ENCODE measurements at places on chromosomes 4 and X.

GRCh38 chr4:51880016-51880915, 37.3 kb downstream of the DCUN1D4 start:
- no peak for DNase-seq

- DNase-seq = no peak
Observed at GRCh38 chrX:97030463-97030862, 146.8 kb downstream of the RPA4 start.

GRCh38 chrX:23864742-23865326, 42.9 kb downstream of the APOO start:
- no peak for DNase-seq

DNA sequence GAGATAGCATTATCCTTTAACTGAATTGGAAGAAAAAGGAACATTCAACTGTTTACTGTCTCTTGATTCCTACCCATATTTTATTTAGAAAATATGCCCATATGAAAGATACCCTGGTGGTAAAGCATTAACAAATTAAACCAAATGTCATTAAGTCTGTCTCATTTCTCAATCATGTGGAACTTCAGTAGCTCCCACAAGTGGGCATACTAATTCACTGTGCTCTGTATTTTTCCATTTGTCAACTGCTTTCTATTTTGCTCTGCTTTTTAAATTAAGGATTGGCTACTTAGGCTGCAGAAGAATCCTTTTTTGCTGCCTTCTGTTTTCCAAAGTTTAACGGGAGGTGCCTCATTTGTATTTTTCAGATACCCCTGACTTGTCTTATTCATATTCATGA, 77.2 kb downstream of the DDIT4L start:
- no peak for DNase-seq

DNA sequence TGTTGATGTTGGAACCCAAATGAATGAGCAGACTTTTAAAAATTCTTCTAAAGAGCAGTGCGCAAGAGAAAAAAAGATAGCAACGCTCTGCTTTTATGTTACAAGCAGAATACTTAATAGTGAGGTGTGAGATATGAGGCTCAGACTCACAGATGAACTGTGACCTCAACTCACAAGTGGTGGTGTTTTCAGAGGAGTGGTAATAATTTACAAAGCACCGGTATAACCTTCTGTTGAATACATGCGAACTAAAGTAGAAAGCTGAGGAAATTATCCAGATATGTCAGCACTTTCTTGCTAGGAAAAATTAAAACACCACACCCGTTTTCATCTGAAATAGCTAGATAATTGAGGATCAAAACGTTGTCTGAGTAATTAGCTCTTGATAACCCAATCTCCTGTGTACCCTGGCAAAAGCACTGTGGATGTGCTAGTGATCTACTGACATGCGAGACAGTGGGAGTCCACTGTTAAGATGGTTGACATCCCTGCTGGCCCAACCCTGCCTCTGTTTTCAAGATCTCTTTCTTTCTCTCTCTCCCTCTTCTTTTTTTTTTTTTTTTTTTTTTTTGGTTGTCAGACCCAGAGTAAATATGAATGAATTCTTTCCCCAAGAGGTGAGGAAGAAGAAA, 6.9 kb upstream of the TLL1 start:
- no peak for DNase-seq

GRCh38 chr4:156832886-156833285, 138.7 kb downstream of the PDGFC start:
- DNase-seq = no peak

DNA sequence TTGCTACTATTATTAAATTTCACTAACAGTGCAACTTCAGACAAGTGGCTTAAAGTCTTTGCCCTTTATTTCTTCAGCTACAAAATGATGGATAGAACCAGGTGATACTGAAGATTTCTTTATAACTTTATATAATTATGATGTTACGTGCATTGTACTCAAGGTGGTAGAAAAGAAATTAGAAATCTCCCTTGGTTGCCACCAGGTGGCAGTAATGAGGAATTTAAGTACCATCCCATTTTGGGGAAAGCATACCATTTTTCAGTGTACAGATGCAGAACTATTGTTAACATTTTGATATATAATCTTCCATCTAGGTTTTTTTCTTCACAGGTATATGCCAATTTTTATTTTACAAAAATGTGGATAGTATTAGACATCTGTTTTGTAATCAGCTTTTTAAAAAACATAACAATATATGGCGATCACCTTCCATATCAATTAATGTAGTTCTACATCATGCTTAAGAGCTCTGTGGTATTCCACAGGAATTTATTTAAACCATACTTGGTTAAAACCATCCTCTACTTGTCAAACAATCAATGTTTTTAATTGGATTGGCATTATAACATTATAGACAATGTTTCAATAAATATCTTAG, 37.7 kb upstream of the RAB33B start:
- DNase-seq = peak; percentile 76

DNA sequence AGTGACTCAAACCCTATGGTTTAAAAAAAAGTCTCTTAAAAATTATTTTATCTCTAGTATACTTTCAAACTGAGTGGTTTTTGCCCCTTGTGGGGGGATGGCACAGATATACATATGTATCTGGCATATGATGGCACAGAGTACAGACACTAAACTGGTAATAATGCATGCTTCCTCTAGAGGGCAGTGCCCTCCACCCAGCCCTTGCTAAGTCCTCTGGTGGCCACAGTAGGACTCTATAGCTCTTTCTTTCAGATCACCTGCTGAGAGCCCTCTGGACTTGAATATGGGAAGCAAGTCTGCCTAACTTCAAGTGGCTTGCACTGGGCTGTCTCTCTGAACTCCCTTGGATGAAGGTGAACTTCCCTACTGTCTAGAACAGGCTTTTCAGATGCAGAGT, 66.3 kb downstream of the TSPAN7 start:
- peak; percentile 69 for DNase-seq

DNA sequence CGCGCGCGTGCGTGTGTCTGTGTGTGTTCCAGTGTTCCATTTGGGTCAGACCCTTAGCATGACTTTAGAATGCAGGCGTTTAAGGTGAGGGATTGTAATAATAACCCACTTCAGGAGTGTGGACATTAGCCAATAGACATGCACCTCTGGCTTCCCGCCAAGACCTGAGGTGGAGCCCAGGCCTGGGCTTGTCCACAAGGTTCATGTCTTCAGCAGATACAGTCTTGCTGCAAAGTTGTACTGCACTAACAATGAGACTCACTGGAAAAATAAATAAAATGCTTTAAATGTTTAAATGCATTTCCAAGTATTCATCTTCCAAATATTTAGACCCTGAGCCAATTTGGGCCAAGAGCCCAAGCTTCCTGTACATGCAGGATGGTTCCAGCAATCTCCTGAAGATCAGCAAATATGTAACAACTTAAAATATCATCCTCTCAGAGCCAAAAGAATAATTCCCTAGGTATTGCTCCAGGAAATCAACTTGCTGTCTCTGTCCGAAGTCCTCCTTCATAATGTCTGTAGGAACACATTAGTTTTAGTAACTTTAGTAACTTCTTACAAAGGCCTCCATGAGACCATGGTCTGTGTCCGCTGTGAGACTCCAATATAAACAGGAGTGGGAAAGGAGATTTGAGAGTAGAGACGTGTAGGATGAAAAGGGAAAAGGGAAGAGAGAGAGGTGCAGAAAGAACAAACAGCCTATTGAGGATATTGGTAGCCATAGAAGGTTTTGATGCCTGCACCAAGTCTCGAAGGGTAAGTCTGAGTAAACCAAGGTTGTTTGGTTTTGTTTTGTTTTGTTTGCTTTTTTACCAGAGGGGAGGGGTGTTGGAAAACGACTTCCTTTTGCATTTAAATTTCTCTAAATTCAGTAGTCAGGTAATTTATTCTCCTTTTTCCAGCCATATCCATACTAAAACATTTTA, 98.5 kb upstream of the KLF3 start:
- DNase-seq = no peak

DNA sequence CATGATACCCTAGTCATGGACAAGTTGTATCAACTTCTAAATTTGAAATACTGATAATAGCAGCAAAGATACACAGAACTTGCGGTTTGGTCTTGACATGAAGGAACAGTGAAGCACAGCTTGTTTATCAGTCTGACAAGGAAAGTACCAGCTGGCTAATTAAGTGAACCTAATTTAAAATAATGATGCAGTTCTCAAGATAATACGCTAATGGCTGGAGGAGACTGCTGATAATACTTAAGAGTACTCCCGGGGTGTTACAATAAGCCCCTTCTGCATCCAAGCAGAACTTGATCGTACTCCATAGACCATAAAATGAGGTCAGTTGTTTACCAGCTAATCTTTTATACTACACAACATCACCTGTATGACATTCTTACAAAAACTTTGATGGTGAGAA, 697.5 kb downstream of the FSTL5 start:
- DNase-seq = no peak

GRCh38 chrX:114272096-114272686, 311.7 kb upstream of the HTR2C start:
- peak; percentile 39 for DNase-seq

DNA sequence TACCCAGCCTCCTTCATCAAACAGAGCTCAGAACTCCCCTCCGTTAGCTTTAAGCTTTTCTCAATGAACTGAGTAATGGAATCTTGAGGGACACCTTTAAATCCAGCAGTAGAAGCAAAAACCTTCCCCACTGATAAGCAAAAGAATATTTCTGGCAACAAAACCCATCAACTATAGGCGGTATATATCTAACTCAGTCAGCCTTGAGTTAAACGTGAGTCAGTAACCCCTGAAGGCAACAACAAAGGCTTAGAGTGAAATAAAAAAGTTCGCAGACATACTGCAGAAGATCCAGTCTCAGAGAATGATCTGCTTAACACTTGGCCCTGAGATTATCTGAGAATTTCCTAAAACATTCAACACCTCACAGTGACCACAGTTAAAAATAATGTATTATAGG, 77.2 kb downstream of the DMD start:
- no peak for DNase-seq

- no peak for DNase-seq
Observed at GRCh38 chrX:123665197-123665596, 67.7 kb downstream of the THOC2 start.

GRCh38 chrX:116239944-116240840, 69.6 kb downstream of the AGTR2 start:
- DNase-seq = no peak

DNA sequence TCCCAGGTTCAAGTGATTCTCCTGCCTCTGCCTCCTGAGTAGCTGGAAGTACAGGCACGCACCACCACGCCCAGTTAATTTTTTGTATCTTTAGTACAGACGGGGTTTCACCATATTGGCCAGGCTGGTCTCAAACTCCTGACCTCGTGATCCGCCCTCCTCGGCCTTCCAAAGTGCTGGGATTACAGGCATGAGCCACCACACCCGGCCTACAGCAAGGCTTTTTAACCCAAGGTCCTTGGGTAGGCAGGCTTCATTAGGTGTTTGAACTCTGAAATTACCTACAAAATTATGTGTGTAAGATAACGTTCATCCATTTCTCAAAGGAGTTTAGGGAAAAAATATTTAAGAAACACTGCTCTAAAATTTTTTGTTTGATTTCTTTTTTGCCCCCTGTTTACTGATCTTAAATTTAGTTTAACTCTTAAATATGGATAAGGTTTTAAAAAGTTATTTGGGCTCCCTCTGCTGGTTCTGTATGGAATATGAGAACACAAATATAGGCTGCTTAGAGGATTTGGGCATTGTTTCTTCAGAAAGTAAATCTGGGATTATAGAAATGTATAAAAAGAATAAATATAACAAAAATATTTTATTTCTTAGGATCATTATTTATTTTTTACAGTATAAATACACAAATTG, 92.8 kb downstream of the CBR4 start:
- DNase-seq = peak; percentile 40

DNA sequence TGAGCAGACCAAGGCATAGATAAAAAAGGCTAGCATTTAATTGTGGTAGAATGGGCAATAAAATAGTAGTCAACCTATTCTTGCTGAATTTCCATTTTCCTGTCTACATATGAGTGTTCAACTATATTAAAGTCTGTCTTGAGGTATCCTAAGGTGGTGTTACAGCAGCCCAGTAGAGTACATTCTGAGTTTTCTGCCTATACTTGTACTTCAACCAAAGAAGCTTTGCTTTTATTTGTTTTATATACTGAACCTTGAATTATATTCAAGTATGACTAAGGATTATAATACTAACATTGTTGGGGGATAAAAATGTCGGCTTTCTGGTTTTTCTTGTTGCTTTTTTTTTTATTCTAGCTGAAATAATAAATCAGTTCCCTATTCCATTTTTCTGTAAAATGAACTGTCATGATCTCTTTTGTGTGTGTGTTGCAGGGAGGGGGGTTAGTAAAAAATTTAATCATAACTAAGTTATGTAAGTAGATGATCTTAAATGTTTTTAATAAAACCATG, 106.7 kb downstream of the PDLIM5 start:
- no peak for DNase-seq

DNA sequence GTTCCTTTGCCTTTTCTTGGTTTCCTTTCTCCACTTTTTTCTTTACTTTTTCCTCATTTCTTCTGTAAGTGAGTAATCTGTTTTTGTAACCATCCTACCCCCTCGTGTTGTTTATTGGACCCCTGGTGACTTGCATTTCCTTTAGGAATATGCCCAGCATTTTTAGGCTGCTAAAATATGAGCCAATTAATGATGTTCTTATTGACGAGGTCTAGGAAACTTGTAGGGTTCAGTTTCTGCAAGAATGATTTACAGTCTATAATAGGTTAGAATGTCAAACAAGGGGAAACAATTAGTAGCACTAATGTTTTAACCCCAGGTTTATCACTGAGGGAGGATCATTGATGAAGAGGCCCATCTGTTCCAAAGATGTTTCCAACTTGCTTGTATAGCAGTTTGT, 79.0 kb downstream of the CPE start:
- no peak for DNase-seq

GRCh38 chrX:18995221-18995620, 11.3 kb upstream of the PHKA2 start:
- no peak for DNase-seq
